ENCODE measurements at places on chromosomes 11 and 22.

DNA sequence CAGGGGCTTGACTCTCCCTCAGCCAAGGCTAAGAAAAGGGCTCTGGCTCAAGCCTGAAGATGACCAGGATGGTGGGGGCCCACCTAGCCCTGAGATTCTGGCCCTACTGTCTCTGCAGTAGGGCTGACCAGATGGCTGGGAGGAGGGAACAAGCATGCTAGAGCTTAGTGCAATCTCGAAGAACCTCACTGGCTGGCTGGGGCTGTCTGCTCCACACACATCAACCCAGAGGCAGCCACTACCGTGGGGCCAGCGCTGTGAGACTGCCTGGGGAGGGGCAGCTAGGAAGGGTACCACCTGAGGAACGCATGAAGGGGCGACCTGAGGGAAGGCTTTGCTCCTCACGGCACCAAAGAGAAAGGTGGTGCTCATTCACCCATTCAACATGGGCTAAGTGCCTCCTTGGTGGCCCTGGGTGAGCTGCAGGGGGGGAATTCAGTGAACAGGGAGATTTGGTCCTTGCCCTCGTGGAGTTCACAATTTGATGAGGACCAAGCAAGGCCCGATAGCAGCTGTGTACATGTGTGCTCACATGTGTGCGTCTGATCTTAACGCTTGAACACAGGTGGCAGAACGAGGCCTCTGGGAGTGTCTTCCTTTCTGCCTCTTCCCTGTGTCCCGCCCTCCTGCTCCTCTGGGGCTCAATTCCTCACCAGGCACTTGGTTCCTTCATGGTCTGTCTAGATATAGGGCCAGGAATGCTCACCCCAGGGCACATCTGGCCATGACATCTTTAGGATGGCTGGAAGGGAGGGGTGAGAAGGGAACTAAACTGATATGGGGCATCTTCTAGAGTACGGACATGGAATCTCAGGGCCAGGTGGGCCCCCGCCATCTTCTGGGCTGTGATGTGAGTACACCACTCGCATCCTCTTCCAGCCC lies 102.3 kb upstream of the PITPNB start:
- no peak for DNase-seq

DNA sequence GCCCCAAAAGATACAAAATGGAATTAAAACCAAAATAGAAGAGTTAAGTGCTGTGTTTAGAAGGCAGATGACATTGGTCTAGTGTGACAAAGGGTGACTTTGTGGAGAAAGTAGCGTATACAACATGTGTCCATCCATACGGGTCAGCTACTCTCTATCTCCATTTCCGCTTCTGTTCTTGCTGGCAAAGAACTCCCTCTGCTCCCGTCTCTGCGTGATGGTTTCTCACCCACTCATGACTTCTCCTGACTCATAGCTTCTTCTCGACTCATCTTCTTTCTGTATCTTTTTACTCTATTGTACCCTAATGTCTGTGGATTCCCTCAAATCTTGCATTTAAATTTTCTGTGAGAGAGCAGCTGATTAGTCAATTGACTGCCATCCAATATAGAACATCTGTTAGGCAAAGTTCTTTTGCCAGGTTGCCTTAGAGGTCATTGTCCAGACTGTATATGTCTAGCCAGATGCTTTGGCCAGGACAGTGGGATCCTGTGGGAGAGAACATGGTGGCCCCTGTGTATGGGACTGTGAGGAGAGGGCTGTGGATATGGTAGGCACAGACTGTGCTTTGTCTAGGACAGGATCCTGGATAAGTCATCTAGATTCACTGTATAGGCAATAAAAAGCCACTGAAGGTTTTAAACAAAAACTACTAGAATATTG lies 28.4 kb downstream of the MMP13 start:
- no peak for DNase-seq

DNA sequence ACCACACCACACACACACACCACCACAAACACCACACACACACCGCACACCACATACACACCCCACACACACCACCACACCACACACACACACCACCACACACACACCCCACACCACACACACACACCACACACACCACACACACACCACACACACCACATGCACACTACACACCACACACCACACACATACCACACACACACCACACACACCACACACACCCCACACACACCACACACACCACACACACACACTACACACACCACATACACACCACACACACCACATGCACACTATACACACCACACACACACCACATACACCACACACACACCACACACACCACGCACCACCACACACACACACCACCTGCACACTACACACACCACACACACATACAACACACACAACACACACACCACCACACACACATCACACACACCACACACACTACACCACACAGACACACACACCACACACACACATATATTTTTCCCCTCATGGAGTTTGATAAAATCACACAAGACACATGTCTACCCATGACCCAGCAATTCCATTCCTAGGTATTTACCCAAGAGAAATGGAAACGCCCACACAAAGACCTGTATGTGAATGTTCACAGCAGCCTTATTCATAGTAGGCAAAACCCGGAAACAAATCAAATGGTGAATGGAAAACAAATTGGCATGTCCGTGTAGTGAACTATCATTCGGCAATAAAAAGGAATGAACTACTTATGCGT lies 14.3 kb downstream of the CD5 start:
- no peak for DNase-seq

DNA sequence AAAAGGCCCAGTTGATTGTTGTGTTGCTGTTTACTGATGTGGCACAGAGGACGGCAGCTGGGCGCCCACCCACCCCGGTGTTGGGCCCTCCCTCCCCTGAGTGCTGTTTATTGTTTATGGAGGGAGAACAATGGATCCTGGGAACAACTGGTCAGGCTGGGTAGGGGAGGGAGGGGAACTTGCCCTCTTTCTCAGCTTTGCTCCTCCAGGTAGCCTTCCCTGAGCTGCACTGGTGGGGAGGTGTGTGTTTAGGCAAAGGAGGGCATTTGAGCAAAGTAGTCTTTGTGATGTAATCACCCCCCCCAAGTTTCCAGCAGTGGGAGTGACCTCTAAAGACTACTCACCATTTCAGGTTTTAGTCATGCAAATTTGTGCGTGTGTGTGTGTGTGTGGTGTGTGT lies 1035.3 kb downstream of the NTM start:
- DNase-seq = no peak

Measured in stimulated activated CD4-positive, alpha-beta T cell treated with anti-CD3 and anti-CD28 coated beads, TNF-alpha, amount 100 ng/mL, for 1 hour (primary cell).